ENCODE measurements at places on chromosomes 11 and 22.

- DNase-seq, result no peak
Observed at GRCh38 chr11:63829823-63830489, 9.0 kb upstream of the MARK2 start.

GRCh38 chr22:37659897-37660708, 1.6 kb downstream of the PDXP start:
- DNase-seq, result no peak

DNA sequence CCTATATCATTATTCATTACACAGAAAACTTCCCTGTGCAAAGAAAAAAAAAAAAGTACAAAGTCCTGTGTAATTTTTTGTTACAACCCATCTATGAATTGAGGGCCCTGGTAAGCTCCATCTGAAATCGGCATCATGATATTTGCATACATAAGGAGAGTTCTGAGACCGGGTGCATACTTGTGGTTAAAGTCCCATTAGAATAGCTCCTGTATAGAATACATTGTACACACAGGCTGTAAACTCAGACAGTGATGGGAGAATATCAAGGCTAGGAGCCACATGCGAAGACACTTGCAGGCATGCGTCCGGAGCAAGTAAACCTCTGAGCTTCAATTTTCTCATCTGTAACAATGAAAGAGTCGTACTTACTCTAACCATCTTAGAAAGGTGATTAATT, 353.2 kb downstream of the ETS1 start:
- DNase-seq, result no peak

DNA sequence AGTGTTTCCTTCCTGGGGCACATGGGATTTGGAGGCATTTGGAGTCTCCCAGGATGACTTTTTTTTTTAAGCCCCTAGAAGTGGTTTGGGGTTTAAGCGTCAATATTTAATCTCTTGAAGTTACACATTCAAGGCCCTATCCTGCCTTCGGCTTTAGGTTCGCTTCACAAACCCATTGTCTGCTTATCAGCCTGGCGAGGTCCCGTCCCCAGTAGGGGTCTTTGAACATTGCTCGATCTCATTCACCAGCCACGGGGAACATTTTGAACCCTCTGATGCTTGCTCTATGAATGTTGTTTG, 75.9 kb downstream of the KCNQ1 start:
- DNase-seq, result no peak

- DNase-seq, result no peak
Observed at GRCh38 chr11:93410441-93410840, 79.9 kb downstream of the DEUP1 start.

- peak; percentile 64 for DNase-seq
Observed at GRCh38 chr22:25110846-25111578, 88.6 kb upstream of the CRYBB3 start.
